T-helper 1 cell treated with Interleukin-12 subunit alpha and Interleukin-12 subunit beta and Interleukin-4 antibody, amounts not matched to agents 30 ng/mL and 1 ng/mL, for 36 hours (primary cell): ENCODE measurements at places on chromosomes 5 and 9. TPM values are rescaled to one million over a fixed set of nuclear protein-coding genes. Genes with fewer than 3 reads are reported as not detected.

MAP1B gene
- 0.07 and 0.56 TPM in 2 replicates for total RNA-seq

ACOT12 gene
- not detected in 2 replicates for total RNA-seq

RCL1 gene
- 35.6 and 36.8 TPM in 2 replicates for total RNA-seq

PCDHB3 gene
- not detected in 2 replicates for total RNA-seq

CCNJL gene
- total RNA-seq: not detected in 2 replicates
